ENCODE measurements at places on chromosomes 2 and 18.

- no peaks in the 10 kb centered on the region for H3K27me3 ChIP-seq
- H3K4me3 ChIP-seq = no peak overlapping the region
- no peaks in the 10 kb centered on the region for H3K4me1 ChIP-seq
Measured at GRCh38 chr2:16333681-16334080, 332.0 kb downstream of the CYRIA start.

GRCh38 chr18:1663879-1664705 lies 759.4 kb downstream of the ADCYAP1 start:
- H3K36me3 ChIP-seq = no peaks in the 10 kb centered on the region
- no peak overlapping the region for H3K4me3 ChIP-seq
- H3K4me1 ChIP-seq = no peaks in the 10 kb centered on the region
- no peaks in the 10 kb centered on the region for H3K27me3 ChIP-seq

DNA sequence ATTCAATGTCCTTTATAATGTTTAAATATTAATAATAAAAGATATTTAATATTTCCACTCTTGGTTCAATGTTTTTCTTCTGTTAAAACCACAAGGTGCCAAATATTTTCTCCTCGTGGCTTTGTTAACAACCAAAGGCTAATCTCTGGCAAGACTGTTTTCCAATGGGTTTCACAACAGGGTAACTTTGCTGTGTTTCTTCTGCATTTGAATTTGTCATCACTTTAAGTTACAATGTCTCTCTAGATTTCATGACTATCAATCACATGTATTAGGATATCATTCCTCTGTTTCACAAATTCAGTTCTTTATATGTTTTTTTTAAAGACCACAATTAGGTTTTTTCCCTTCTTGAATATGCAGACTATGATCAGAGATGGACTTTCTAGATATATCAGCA lies 469.8 kb upstream of the ACVR2A start:
- DNase-seq = no peak
- H3K4me1 ChIP-seq = no peaks in the 10 kb centered on the region
- H3K4me3 ChIP-seq = no peak overlapping the region

GRCh38 chr2:135378591-135378990 lies 152.4 kb downstream of the ZRANB3 start:
- H3K27ac ChIP-seq = no peak overlapping the region
- H3K4me1 ChIP-seq = no peaks in the 10 kb centered on the region
- DNase-seq = no peak
- H3K27me3 ChIP-seq = no peaks in the 10 kb centered on the region
- H3K36me3 ChIP-seq = no peaks in the 10 kb centered on the region
- H3K4me3 ChIP-seq = no peak overlapping the region

- H3K4me3 ChIP-seq = no peak overlapping the region
- no peak for DNase-seq
- H3K27me3 ChIP-seq = no peaks in the 10 kb centered on the region
- no peak overlapping the region for H3K27ac ChIP-seq
Measured at GRCh38 chr2:57862727-57863126, 183.9 kb upstream of the VRK2 start.

DNA sequence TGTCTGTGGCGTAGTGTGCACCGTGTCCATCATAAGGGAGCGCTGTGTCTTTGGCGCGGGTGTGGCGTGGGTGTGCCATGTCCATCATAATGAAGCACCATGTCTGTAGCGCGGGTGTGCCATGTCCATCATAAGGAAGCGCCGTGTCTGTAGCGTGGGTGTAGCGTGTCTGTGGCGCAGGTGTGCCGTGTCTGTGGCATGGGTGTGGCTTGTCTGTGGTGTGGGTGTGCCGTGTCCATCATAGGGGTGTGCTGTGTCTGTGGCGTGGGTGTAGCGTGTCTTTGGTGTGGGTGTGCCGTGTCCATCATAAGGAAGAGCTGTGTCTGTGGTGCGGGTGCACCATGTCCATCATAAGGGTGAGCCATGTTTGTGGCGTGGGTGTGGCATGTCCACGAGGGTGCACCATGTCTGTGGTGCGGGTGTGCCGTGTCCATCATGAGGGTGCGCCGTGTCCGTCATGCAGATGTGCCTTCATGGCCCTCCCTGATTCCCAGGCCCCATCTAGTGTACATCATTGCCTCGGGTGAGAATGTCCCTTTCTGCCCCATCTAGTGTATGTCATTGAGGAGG lies 275.0 kb downstream of the GBX2 start:
- no peaks in the 10 kb centered on the region for H3K4me1 ChIP-seq
- peaks cover 1% of the 10 kb centered on the region for H3K36me3 ChIP-seq
- no peak overlapping the region for H3K4me3 ChIP-seq
- H3K27me3 ChIP-seq = no peaks in the 10 kb centered on the region
- DNase-seq = no peak

DNA sequence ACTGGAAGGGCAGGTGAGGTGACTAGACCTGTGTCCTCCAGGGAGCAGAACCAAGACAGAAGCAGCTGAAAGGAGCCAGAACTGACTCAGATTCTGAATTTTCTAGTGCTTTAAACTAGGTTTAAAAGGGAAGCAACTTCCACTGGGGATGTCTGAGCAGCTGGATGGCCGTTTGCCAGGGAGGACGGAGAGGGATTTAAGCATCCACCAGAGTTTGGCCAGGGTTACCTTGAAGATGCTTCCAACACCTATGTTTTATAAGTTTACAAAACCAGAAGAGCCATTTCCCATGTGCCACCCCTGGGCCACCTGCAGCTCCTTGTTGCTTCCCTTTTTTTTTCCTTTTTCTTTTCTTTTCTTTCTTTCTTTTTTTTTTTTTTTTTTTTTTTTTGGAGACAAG lies 48.6 kb upstream of the RBM44 start:
- H3K36me3 ChIP-seq = peaks cover 60% of the 10 kb centered on the region
- H3K4me1 ChIP-seq = peaks cover 29% of the 10 kb centered on the region
- H3K27me3 ChIP-seq = no peaks in the 10 kb centered on the region
- DNase-seq = no peak

- peaks cover 2% of the 10 kb centered on the region for H3K36me3 ChIP-seq
- H3K4me1 ChIP-seq = peaks cover 20% of the 10 kb centered on the region
- DNase-seq = no peak
- no peaks in the 10 kb centered on the region for H3K27me3 ChIP-seq
Measured at GRCh38 chr2:144198116-144198515, 321.8 kb downstream of the ZEB2 start.

DNA sequence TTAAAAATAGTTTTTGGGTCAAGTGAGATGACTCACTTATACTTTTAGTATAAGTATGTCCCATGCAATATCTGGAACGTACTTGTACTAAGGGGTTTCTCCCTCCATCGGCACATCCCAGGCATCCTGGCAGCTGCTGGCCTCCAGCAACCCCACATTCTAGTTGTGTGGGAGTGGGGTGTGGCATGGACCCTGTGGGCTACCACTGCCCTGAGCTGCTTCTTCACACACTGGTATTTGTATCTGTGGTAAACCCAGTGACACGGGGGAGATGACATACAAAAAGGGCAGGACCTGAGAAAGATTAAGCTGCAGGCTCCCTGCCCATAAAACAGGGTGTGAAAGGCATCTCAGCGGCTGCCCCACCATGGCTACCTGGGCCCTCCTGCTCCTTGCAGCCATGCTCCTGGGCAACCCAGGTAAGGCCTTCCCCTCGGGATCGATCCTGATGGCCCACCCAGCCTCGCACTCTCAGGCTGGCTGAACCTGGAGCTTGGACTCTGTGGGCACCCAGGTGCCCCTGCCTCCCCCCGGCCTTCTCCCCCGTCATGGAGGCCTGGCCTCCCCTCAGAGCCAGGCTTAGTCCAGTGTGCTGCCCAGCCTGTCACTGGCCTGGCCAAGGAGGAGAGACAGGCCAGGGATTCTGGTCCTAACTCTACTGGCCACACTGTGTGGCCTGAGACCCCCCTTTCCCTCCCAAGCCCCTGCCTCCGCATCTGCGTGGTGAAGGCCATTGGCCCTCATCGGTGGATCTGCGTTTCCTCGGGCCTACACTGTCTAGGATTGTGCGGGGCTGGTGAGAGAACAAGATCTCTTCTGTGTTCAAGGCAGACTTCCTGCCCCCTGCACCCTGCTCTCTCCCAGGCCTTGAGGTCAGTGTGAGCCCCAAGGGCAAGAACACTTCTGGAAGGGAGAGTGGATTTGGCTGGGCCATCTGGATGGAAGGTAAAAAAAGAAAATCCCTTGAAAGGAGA lies at the start of gene GNLY:
Gene GNLY, plus strand, starts transcription at position 307 of the 974 bp plus-strand sequence. Its CDS starts 61 bp downstream, at position 368.
- no peak for DNase-seq
- peaks cover 25% of the 10 kb centered on the region for H3K36me3 ChIP-seq
- H3K4me1 ChIP-seq = no peaks in the 10 kb centered on the region
- no peaks in the 10 kb centered on the region for H3K27me3 ChIP-seq
- peak within 1 kb of the TSS; percentile 75 for H3K4me3 ChIP-seq

DNA sequence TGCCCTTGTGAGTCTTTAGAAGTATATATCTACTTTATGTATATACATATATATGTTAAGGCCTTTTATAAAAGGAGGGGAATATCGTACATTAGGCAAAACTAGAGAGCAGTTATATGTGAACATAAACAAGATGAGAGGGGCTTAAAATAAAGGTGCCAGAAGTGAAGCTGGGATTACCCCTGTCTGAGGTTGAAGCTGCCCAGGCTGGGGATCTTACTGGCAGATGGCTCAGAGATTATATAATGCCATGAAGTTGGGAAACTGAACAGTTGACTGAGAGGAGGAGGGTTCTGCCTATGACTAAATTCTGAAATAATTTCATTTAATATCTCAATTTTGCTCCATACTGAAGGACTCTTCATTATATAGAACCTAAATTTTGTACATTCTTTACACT lies 6.0 kb downstream of the PNO1 start:
- peaks cover 58% of the 10 kb centered on the region for H3K36me3 ChIP-seq
- H3K4me3 ChIP-seq = no peak overlapping the region
- no peak overlapping the region for H3K27ac ChIP-seq
- no peak for DNase-seq

DNA sequence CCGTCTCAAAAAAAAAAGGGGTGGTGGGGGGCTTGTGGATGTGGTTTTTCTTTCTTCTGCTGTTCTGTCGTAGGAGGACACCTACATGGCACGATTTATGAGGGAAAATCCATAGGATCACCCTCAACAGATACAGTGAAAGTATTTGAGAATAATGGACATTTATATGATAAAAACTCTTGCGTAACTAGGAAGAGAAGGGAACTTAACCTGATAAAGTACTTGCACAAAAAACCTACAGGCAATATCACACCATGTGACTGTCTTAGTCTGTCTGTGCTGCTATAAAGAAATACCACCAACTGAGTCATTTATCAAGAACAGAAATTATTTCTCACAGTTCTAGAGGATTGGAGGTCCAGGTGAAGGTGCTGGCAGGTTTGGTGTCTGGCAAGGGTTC lies 21.8 kb upstream of the LAMA1 start:
- DNase-seq = no peak
- H3K27ac ChIP-seq = no peak overlapping the region
- H3K27me3 ChIP-seq = no peaks in the 10 kb centered on the region
- H3K36me3 ChIP-seq = no peaks in the 10 kb centered on the region

DNA sequence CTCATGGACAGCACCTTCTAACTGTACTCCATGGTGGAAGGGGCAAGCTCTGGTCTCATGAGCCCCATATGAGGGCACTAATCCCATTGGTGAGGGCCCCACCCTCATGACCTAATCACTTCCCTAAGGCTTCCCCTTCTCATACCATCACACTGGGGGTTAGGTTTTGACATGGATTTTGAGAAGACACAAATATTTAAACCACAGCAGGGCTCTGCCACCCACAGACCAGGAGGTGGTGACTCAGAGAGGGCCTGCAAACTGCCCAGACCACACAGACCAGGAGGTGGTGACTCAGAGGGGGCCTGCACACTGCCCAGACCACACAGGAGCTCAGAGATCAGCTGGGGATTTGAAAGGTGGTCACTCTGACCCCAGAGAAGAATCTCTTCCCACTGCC lies 222.0 kb downstream of the KLHL29 start:
- no peaks in the 10 kb centered on the region for H3K4me1 ChIP-seq
- no peak overlapping the region for H3K4me3 ChIP-seq
- H3K36me3 ChIP-seq = no peaks in the 10 kb centered on the region
- no peak overlapping the region for H3K27ac ChIP-seq

DNA sequence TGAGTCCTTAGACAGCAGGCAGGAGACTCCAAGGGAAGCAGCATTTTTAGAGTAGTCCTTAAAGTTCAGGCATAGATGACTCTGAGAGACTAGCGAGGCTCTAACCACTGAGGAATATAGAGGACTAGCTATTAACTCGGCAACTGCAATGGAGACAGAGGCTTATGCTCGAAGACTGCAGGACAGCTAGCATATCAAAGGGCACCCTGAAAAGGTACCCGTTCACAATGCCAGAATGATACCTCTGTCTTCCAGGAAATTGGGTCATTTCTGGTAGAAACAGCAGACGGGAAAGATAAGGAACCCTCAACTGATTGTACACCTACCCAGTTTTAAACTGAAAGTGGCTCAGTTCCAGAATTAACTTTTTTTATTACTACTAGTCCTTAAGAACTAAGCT lies 1204.0 kb upstream of the ZEB2 start:
- no peaks in the 10 kb centered on the region for H3K4me1 ChIP-seq
- peaks cover 11% of the 10 kb centered on the region for H3K27me3 ChIP-seq
- no peak overlapping the region for H3K4me3 ChIP-seq
- no peaks in the 10 kb centered on the region for H3K36me3 ChIP-seq
- no peak overlapping the region for H3K27ac ChIP-seq
- DNase-seq = no peak

DNA sequence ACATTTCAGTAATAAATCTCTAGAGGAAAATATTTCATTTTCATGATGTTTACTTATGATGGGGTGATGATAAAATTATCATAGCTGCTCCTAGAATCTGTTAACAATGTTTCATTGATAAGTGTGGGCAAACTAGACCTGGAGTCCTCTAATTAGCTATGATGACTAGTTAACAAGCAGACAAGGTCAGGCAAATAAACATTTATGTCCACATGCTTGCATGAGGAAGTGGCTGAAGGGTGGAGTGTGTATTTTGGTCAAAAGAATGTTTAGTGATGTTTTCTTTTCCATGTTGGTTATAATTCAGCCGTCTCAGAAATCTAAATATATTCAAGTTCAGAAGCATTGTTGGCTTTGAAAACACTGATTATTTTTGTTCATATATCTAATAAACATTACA lies 99.9 kb upstream of the FN1 start:
- DNase-seq = no peak
- no peaks in the 10 kb centered on the region for H3K36me3 ChIP-seq
- H3K27ac ChIP-seq = no peak overlapping the region
- H3K4me3 ChIP-seq = no peak overlapping the region

DNA sequence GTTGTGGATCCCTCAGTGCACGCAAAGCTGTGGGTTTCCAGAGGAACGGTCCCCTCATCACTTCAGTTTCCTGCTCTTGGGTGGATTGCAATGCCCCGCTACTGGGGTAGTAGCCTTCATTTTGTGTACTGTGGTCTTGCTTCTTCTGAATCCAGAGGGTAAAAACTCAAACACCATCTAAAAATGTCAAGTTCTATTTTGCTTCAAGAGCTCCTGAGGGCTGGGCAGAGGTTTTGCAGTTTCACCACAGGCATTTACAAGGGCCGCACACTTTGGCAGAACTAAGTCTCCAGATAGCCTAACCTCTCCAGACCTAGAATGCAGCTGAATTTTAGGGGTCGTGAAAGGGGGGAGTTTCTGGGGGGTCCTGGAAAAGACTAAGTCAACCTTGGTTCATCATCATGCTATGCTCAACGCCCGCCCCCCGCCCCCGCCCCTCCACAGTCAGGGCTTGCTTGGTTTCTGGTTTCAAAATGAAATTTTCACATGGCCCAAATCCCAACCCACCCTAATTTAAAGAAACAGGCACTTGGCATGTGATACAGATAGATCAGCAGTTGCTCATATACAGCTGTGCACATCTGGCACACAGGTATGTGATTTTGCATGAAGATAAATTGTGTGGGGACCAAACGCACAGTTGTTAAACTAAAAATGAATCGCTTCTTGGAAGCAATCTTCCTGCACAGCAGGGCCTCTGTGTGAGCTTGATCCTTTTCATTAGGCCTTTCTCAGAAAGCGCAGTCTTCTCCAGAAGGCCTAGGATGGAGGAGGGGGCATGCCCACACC lies 329.6 kb downstream of the OSR1 start:
- H3K4me1 ChIP-seq = no peaks in the 10 kb centered on the region
- no peaks in the 10 kb centered on the region for H3K36me3 ChIP-seq
- no peak overlapping the region for H3K4me3 ChIP-seq
- no peak overlapping the region for H3K27ac ChIP-seq
- no peaks in the 10 kb centered on the region for H3K27me3 ChIP-seq
